ENCODE measurements at places on chromosomes 7 and 10. TPM values are rescaled to one million over a fixed set of nuclear protein-coding genes. Genes with fewer than 3 reads are reported as not detected.

OR13A1 gene
- not detected for total RNA-seq

CLDN4 gene
- 4.9 TPM for total RNA-seq

ANK3 gene
- 0.47 TPM for total RNA-seq

EVX1 gene
- total RNA-seq: 0.07 TPM

CLCN1 gene
- total RNA-seq: not detected

FEZF1 gene
- not detected for total RNA-seq

RBM20 gene
- total RNA-seq: 1.7 TPM

SNCG gene
- total RNA-seq: 12.7 TPM

PDE6C gene
- not detected for total RNA-seq

IDI2 gene
- total RNA-seq: not detected

SKIDA1 gene
- 1.6 TPM for total RNA-seq

ANKRD2 gene
- total RNA-seq: 2.5 TPM

HHEX gene
- total RNA-seq: 15.9 TPM

SSBP1 gene
- total RNA-seq: 309 TPM

CALN1 gene
- not detected for total RNA-seq

PLAU gene
- 161 TPM for total RNA-seq

CFTR gene
- total RNA-seq: not detected

FAM25A gene
- 1.1 TPM for total RNA-seq

PRPS1L1 gene
- total RNA-seq: not detected

DNAJB12 gene
- total RNA-seq: 33.8 TPM

ZPBP gene
- total RNA-seq: not detected

ABCA13 gene
- 0.05 TPM for total RNA-seq

MAGI2 gene
- total RNA-seq: 0.40 TPM
